ENCODE measurements at places on chromosomes 11 and 22.

GRCh38 chr11:47440054-47440476 lies 8.9 kb downstream of the RAPSN start:
- no peak for DNase-seq

- DNase-seq: no peak
These were observed 20.9 kb upstream of the CTR9 start for GRCh38 chr11:10730151-10730550.

DNA sequence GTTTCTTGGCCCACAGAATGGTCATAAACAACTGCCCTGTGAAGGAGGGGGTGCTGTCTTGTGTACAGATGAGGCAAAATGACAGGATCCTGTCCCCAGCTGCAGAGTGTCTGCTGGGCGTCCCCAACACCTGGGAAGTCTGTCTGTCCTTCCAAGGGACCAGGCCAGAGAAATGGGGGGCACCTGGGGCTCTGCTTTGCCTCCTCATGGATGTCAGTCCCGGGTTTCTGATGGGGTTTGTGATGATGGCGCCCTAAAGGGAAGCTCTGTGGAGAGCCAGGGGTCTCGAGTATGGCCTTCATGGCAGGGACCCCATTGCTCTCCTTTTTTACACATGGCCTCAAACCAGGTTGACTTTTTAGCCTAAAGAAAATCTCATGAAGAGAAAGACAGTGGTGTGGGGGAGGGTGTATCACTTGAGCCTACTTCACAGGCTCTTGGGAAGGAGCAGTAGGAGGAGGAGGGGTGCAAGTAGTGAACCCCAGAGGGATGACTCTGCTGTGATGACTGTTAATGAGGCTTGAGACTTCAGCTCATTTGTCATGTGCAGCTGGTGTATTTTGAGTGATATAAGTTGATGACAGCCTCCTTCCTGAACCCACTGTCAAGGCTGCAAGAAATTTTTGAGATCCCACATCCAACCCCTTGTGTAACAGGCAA lies 40.6 kb upstream of the TUB start:
- no peak for DNase-seq

- no peak for DNase-seq
These were observed 171.7 kb downstream of the TTC28 start for GRCh38 chr22:28507896-28508295.

DNA sequence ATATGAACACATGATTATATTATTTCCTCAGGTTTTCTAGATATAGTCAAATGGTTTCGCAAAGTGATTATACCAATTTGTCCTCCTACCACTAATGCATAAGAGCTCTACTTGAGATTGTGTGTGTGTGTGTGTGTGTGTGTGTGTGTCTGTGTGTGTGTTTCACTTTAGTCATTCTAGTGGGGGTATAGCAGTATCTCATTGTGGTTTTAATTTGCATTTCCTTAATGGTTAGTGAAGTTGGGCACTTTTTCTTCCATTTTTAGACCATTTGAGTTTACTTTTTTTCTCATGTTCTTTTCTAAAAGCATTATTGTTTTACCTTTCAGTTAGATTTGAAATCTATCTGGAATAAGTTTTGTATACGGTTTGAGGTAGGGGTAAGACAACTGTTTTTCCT lies 12.9 kb downstream of the CAPN5 start:
- no peak for DNase-seq

DNA sequence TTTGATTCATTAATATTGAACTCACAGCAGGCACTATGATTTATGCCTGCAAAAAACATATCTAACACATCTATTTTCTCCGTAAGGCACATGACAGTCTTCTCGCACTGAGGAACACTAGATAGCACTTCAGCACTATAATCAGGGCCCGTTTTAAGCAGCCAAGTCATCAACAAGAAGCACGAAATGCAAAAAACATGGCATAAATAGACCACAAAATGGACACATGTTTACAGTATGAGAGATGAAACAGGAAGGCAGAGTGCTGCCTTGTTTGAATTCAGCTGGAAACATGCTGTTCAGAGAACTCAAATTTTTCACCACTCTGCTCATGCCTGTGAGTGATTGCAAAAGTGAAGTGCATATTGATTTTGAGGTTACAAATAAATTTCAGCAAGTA lies 205.8 kb upstream of the PDGFD start:
- no peak for DNase-seq

- DNase-seq: no peak
These were observed 23.2 kb downstream of the SYT13 start for GRCh38 chr11:45262900-45263299.

DNA sequence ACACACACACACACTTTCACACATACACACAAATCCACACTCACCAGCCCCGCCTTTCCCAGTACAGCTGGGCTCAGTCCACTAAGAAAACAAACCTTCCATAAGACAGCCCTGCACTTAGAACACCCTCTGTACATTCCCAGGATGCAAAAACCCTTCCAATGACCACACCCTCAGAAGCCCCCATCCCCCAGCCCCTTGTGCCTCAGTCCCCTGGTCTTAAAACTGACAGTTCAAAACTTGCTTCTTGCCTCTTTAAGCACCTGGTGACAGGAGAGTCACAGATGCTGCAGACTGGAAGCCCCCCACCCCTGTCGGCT lies 23.0 kb downstream of the APLNR start:
- DNase-seq: no peak

- no peak for DNase-seq
These were observed 114.4 kb downstream of the FBXO7 start for GRCh38 chr22:32589007-32589406.

DNA sequence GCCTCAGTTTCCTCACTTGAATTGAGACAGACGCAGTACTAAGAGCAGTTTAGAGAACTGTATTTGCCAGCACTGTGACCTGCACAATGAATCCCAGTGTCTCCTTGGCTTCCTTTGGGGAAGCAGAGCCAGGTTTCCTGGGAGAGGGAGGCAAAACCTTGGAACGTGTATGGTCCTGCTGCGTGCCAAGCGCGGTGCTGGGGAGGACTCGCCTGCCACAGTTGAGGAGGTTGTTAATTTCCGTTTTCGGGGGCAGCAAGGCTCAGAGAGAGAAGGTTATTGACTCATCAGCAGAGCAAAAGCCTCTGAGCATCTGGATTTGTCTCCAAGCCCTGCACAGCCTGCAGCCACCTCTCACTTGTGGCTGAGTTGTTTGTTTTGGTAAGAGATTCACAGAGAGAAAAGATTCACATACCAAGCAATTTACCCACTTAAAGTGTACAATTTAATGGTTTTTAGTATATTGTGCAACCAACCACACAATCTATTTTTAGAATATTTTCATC lies 10.8 kb downstream of the SYT12 start:
- peak; percentile 24 for DNase-seq

All from endodermal cell (in vitro differentiated cells).